ENCODE measurements at places on chromosomes 3 and 15.

GRCh38 chr15:32029409-32029861, 880 bp upstream of the CHRNA7 start:
- DNase-seq: no peak

- peak; percentile 8 for DNase-seq
Observed at GRCh38 chr3:187456250-187456649, 88.1 kb downstream of the RTP4 start.

- no peak for DNase-seq
Observed at GRCh38 chr3:197336348-197336747, 37.9 kb upstream of the DLG1 start.

GRCh38 chr15:51924156-51925068, 47.2 kb downstream of the LEO1 start:
- DNase-seq: no peak

All from AG09309 (cell line).